ENCODE measurements at places on chromosomes 11 and 22. TPM values are rescaled to one million over a fixed set of nuclear protein-coding genes. Genes with fewer than 3 reads are reported as not detected.
A peak's percentile ranks its signal among the peaks of the same experiment; 100 is the strongest.

DNA sequence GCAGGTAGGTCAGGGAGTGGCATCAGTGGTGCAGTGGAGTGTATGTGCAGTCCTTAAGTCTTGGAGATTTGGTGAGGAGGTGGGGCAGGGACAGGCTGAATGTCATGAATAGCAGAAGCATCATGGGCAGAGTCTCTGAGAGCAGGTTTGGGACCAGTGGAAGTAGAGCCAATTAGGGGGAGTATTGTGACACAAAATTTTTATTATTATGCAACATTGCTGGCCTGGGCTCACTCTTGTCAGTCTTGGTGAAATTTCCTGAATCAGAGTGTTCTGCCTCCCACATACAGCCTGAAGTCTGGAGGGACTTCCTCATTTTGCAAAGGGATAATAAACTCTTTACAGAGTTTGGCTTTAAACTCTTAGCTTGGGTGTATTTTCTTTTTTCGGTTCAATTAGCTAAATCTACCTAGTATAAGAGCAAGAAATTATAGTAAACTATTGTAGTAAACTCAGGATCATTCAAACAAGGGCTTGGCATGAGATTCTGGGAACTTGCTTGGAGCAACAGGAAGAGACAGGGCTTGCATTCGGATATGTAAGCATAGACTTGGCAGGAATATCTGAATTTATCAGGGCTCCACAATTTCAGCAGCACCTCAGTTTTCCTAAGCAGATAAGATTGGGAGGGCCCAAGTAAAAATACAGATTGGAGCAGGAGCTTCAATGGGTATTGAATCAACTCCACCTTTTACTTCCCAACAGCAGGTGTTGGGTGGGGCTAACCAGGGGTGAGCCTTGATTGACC is 67.7 kb downstream of the FDX1 start:
- no peak overlapping the region for H3K4me3 ChIP-seq
- no peak for DNase-seq

DNA sequence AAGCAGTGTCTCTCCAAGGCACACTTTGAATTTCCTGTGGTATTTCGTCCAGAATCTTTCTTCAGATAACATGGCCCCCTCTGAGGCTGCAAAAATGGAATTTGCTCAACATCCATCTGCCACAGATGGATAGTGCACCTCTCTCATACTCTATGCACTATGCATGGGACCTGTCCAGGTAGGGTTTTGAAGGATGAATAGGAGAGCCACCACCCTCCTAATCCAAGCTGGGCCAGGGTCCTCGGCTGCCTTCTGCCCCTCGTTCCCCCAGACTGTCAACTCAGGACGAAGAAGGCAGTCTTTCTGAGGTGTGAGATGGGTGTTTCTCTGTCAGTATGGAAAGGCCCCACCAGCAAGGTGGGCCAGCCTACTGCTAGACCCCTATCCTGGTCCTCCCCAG is 56.4 kb downstream of the MN1 start:
- H3K27me3 ChIP-seq, result peaks cover 36% of the 10 kb centered on the region
- H3K4me3 ChIP-seq, result no peak overlapping the region
- H3K4me1 ChIP-seq, result peaks cover 24% of the 10 kb centered on the region
- DNase-seq, result no peak

DNA sequence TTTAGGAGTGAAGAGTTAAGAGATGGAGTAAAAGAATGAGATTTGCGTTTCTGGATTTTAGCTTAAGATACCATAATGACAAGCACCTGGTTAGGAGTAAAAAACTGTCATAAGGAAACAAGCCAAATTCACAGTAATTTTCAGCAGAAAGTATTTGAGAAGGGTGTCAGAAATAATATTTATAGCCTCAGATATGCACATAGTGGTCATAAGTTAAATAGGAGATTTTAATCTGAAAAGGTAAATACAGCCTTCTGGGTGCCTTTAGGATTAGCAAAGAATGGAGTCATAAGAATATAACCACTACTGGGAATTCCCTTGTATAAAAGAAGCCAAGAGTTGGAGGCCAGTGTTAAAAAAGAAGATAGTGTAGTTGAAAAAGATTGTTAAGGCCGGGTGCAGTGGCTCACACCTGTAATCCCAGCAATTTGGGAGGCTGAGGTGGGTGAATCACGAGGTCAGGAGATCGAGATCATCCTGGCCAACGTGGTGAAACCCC is 160.1 kb downstream of the SWAP70 start:
- no peak overlapping the region for H3K4me3 ChIP-seq
- H3K27me3 ChIP-seq, result no peaks in the 10 kb centered on the region
- no peaks in the 10 kb centered on the region for H3K4me1 ChIP-seq

GRCh38 chr11:96324912-96325311 is 18.1 kb downstream of the MAML2 start:
- H3K27me3 ChIP-seq, result no peaks in the 10 kb centered on the region
- H3K4me3 ChIP-seq, result no peak overlapping the region
- H3K27ac ChIP-seq, result no peak overlapping the region
- H3K4me1 ChIP-seq, result peaks cover 65% of the 10 kb centered on the region
- DNase-seq, result no peak

GRCh38 chr11:40133498-40133897 is 1326.0 kb downstream of the LRRC4C start:
- DNase-seq, result no peak
- peaks cover 2% of the 10 kb centered on the region for H3K36me3 ChIP-seq
- H3K4me1 ChIP-seq, result peaks cover 12% of the 10 kb centered on the region
- H3K4me3 ChIP-seq, result no peak overlapping the region

- no peak for DNase-seq
- H3K4me1 ChIP-seq, result peaks cover 45% of the 10 kb centered on the region
- H3K27ac ChIP-seq, result peak overlapping the region; percentile 73
- H3K36me3 ChIP-seq, result peaks cover 5% of the 10 kb centered on the region
- peak overlapping the region; percentile 100 for H3K4me3 ChIP-seq
- H3K27me3 ChIP-seq, result no peaks in the 10 kb centered on the region
Observed at GRCh38 chr22:20982563-20982882, 426 bp downstream of the LZTR1 start.

DNA sequence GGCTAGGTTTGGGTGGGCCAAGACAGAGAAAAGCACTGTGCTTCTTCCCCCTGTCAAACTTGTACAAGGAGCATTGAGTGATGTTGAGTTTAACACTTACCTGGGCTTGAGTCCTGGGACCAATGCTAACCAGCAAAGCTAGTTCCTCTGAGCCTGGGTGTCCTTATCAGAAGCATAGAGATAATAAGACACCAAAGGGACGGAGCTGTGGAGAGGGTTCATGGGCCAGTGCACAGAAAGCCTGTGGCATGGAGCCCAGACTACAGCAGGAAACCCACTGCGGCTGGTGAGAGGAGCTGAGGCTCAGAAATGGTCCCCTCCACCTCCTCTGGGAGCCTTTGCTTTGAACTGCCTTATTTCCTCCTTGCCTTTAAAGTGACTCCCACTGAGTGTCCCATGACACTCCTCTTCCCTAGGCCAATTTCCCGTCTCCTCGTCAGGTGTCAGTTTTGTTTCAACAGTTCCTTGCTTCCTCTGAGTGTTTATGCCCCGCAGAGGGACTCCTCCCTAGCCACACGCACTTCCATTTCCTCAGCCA is 9.4 kb downstream of the SLCO2B1 start:
- H3K27ac ChIP-seq, result no peak overlapping the region
- no peaks in the 10 kb centered on the region for H3K27me3 ChIP-seq
- peaks cover 8% of the 10 kb centered on the region for H3K4me1 ChIP-seq
- H3K36me3 ChIP-seq, result no peaks in the 10 kb centered on the region
- no peak overlapping the region for H3K4me3 ChIP-seq

- H3K4me1 ChIP-seq, result no peaks in the 10 kb centered on the region
- H3K36me3 ChIP-seq, result no peaks in the 10 kb centered on the region
- no peak overlapping the region for H3K27ac ChIP-seq
- DNase-seq, result no peak
Observed at GRCh38 chr11:526192-526591, 9.2 kb downstream of the HRAS start.

GRCh38 chr11:92880381-92880780 is 89.1 kb upstream of the MTNR1B start:
- no peak for DNase-seq
- no peak overlapping the region for H3K4me3 ChIP-seq

- H3K27me3 ChIP-seq, result no peaks in the 10 kb centered on the region
- H3K36me3 ChIP-seq, result no peaks in the 10 kb centered on the region
- H3K27ac ChIP-seq, result no peak overlapping the region
- DNase-seq, result no peak
Observed at GRCh38 chr11:100560606-100561005, 126.5 kb upstream of the ARHGAP42 start.

DNA sequence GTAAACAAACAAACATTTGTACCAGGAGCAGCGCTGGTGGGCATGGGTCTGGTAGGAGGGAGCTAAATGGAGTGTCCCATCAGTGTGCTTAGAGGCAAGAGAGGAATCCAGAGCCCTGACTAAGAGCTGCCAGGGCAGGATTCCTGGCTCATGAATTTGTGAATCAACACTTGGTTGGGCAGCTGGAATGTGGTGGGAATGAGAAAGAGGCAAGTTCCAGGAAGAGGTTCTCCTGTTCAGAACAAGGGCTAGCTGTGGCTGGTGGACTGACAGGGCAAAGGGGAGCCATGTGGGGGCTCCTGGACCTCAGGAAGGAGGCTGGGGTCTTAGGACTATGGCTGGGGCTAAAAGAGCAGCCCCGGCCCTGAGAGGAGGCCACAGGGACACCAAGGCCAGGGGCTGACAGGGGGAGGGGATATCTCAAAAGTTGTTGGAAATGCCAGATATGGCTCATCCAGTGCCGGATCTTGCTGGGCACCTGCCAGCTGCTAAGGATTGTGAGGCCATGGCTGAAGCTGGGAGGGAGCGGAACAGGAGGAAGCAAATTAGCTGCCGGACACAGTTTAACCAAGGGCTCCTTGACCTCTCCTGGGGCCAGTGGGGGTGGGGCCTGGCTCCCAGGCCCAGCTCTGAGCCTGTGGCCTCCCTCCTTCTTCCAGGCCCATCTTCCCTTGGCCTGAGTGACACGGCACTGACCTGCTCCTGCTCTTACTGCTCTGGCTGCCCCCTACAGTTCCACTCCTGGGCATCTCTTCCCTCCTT is 14.6 kb upstream of the P2RY6 start:
- no peak overlapping the region for H3K4me3 ChIP-seq
- no peak for DNase-seq
- H3K27ac ChIP-seq, result peak overlapping the region; percentile 88
- no peaks in the 10 kb centered on the region for H3K36me3 ChIP-seq

DNA sequence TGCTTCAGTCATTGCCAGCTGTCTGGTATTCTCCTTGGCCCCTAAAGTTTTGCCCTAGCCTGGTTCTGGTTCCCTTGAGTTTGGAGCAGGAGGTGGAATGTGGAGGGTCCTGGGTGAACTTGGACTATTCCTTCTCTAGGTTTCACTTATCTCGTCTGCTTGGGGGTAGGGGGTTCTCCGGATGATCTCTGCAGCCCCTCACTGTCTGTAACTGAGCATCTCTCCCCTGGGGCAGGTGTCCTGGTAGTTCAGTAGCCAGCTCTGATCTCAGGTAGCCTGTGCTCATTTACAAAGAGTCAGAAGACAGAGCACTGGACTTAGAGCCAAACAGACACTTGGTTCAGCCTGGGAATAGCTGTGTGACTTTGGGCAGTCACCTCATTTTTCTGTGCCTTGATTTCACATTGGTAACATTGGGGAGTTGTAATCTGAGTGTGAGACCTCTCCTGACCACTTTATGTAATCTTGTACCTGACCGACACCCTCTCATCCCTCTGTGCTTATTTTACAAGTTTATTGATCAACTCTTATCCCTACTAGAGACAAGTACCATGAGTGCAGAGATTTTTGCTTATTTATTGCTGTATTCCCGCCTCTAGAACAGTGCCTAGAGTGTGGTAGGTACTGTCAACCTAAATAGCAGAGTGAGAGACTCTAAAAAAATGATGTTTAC is 804 bp downstream of the CCDC134 start:
- peaks cover 2% of the 10 kb centered on the region for H3K36me3 ChIP-seq
- peaks cover 35% of the 10 kb centered on the region for H3K4me1 ChIP-seq
- no peak for DNase-seq
- H3K4me3 ChIP-seq, result peak overlapping the region; percentile 98

- no peak for DNase-seq
- H3K4me3 ChIP-seq, result no peak overlapping the region
- H3K27me3 ChIP-seq, result no peaks in the 10 kb centered on the region
- no peak overlapping the region for H3K27ac ChIP-seq
- no peaks in the 10 kb centered on the region for H3K36me3 ChIP-seq
Observed at GRCh38 chr22:23675502-23676415, 15.1 kb upstream of the RGL4 start.

- H3K27ac ChIP-seq, result peak within 1 kb of the TSS; percentile 92
- H3K36me3 ChIP-seq, result no peaks in the 10 kb centered on the region
- H3K27me3 ChIP-seq, result no peaks in the 10 kb centered on the region
- DNase-seq, result peak; percentile 4
- H3K4me3 ChIP-seq, result peak within 1 kb of the TSS; percentile 93
Observed at GRCh38 chr22:20494978-20495860, at the start of gene KLHL22. TSS of gene KLHL22 (minus strand) at chr22:20495795. CDS start at chr22:20489211, 6,584 bp downstream.

- no peaks in the 10 kb centered on the region for H3K27me3 ChIP-seq
- H3K36me3 ChIP-seq, result no peaks in the 10 kb centered on the region
- no peak for DNase-seq
- H3K4me1 ChIP-seq, result peaks cover 12% of the 10 kb centered on the region
- H3K4me3 ChIP-seq, result no peak overlapping the region
Observed at GRCh38 chr22:29187831-29188230, 17.9 kb upstream of the EMID1 start.

DNA sequence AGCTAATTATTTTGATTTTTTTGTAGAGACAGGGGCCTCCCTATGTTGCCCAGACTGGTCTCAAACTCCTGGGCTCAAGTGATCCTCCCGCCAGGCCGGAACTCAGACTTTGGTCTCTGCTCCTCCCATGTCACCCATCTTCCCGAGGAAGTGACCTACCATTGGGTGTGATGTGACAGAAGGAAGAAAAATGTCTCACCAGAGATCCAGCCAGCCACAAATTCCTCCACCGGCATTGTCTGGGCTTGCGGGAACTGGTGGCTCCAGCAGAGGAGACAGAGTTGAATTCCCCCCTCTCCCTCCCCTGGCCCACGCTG is 772 bp downstream of the SLC25A45 start:
- H3K4me1 ChIP-seq, result peaks cover 26% of the 10 kb centered on the region
- H3K27me3 ChIP-seq, result no peaks in the 10 kb centered on the region
- H3K27ac ChIP-seq, result no peak overlapping the region
- H3K4me3 ChIP-seq, result no peak overlapping the region

- no peak for DNase-seq
- H3K27ac ChIP-seq, result no peak overlapping the region
- H3K4me1 ChIP-seq, result peaks cover 14% of the 10 kb centered on the region
- no peaks in the 10 kb centered on the region for H3K27me3 ChIP-seq
- H3K4me3 ChIP-seq, result no peak overlapping the region
Observed at GRCh38 chr22:36573815-36574363, 44.9 kb upstream of the EIF3D start.

CYTH4 gene
- total RNA-seq, result not detected

RIC3 gene
- total RNA-seq, result 9.1 TPM

LRP4 gene
- total RNA-seq, result 23.5 TPM

PRR33 gene
- not detected for total RNA-seq

TP53AIP1 gene
- total RNA-seq, result not detected

TMEM151A gene
- total RNA-seq, result 1.0 TPM

ANO3 gene
- total RNA-seq, result 0.33 TPM

ANKRD49 gene
- 11.7 TPM for total RNA-seq

TEX12 gene
- total RNA-seq, result not detected

SLN gene
- total RNA-seq, result not detected

OR52H1 gene
- total RNA-seq, result not detected

MRPL23 gene
- 60.8 TPM for total RNA-seq

Measured in neural crest cell (in vitro differentiated cells).